ENCODE measurements at places on chromosomes 6 and 20. TPM values are rescaled to one million over a fixed set of nuclear protein-coding genes. Genes with fewer than 3 reads are reported as not detected.

Gene REV3L
- 101 TPM for total RNA-seq

Gene ZNF341
- total RNA-seq, result 2.7 TPM

Gene EDN3
- total RNA-seq, result 1.7 TPM

- DNase-seq, result no peak
These were observed 190.4 kb upstream of the ARG1 start for GRCh38 chr6:131382631-131383030.

DNA sequence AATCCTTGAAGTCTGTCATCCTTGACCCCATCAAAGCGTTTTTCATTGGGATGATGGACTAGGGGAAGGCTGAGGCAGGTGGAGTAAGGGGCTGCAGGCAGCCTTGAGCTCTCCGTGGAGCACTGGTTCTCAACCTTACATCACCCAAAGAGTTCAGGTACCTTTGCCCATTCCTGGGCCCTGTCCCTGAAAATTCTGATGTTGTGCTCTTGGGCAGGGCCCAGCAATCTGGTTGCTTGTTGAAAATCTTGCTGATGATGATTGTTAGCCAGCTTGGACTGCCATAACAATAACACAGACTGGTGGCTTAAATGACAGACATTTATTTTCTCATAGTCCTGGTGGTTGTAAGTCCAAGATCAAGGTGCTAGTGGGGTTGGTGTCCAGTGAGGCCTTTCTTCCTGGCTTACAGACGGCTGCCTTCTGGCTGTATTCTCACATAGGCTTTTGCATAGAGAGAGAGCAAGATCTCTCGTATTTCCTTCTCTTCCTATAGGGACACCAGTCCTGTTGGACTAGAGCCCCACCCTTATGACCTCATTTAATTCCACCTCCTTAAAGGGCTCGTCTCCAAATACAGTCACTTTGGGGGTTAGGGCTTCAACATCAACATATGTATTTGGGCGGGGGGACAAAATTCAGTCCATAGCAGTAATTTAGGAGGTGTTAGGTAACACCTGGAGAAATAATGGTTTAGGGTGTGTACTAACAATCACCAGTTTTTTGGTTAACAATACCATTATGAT, 104.9 kb downstream of the PLEKHG1 start:
- DNase-seq, result no peak

GRCh38 chr20:9149796-9150195, 80.9 kb downstream of the PLCB4 start:
- no peak for DNase-seq

DNA sequence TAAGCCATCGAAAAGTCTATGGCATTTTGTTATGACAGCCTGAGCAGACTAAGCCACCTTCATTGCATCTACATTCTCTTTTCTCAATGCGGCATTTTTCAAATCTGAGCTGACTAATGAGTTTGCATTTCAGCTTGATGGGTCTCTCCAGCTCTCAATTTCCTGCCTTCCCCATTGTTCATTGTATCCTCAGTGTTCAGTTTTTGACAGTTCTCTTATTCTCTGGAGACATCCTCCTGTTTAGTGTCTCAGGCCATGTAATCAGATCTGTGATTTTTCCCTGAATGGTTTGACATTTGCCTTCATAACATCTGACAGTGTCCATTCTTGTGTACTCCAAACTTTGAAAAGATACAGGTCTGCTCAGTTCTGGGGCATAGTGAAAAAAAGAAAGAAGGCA, 27.9 kb upstream of the MCM3 start:
- no peak for DNase-seq

Gene TTK
- 4.2 TPM for total RNA-seq

DNA sequence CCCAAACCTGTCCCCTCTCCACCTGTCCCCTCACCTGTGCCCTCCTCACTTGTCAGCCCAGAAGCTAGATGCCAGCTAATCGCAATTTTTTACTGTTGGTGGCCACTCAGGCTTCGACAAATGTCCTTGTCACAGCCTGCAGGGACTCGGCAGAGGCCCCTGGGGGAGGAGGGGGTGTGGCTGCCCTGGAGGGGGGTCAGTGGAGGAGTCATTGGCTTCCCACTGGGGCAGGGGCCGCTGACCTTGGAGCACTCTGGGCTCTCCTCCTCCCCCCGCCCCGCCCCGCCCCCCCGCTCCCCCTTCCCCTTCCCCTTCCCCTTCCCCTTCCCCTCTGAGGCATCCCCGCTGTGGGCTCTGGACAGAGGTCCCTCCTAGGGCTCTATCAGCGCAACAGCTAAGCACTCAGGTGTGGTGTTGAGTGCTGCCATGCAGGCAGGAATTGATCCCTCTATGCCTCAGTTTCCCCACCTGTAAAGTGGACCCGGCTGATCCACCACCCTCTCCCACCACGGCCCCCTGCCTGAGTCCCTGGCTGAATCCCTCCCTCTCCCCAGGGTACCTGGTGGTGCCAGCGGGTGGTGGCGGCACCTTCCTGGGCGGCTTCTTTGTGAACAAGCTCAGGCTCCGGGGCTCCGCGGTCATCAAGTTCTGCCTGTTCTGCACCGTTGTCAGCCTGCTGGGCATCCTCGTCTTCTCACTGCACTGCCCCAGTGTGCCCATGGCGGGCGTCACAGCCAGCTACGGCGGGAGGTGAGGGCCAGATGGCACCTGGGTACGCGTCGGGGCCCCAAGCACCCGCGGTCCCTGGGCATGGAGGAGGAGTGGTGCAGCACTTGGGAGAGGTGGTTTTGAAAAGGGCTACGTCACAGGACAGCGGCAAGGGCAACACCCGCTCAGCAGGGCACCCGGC, 23.8 kb downstream of the SLCO4A1 start:
- no peak for DNase-seq

- DNase-seq, result no peak
These were observed 186.8 kb downstream of the ARID1B start for GRCh38 chr6:156963712-156964700.

DNA sequence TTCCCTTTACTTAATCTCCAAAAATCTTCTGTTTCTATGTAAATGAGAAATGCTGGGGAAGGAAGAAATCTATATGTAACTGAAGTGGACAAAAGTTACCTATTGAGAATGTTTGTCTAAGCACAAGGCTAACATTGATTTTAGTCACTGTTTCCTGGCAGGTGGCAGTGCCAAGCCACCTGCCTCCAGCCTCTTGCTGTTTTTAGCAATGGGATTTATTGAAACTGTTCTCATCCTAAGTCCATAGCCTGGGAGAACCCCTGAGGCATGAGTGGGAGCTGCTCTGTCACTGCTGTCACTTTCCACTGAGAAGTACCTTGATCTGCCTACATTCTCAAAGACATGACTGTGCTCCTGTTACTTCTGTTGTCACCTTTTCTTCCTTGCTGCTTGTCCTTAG, 14.7 kb downstream of the ENPP3 start:
- no peak for DNase-seq

DNA sequence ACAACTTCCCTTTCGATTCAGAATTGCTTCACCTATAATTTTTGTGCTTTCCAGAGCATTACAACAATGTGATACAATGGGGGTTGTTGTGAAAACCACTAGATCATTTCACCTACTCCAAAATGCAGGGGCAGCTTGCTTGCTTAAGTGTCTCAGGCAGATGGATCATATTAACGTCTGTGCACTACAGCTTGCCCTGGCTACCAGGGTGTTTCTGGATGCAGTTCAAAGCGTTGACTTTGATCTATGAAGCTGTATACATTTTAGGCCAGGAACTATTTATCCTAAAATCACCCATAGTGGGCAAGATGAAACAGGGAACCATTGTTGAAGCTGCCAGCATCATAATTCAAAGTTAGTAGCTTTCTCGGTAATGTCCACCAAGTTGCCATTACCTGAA, 339.5 kb upstream of the HSF2 start:
- DNase-seq, result no peak

- no peak for DNase-seq
These were observed 6.5 kb downstream of the HIVEP2 start for GRCh38 chr6:142938510-142938909.

Gene MEP1A
- not detected for total RNA-seq

DNA sequence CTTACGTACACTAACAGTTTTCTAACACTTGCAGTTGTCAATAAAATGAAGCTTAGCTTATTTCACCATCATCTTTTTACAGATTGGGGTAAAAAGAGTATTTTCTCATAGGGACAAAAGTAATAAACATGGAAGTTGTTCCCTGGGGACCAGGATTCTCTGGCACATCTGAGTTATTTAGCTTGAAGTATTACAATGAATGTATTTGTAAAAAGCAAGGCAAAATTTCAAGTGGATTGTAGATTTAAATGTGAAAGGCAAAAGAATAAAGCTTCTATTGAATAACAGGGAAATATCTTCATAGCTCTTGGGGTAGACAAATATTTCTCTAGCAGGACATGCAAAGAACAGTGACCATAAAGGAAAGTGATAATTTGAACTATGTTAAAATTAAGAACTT, 260.0 kb upstream of the ECI2 start:
- DNase-seq, result no peak

DNA sequence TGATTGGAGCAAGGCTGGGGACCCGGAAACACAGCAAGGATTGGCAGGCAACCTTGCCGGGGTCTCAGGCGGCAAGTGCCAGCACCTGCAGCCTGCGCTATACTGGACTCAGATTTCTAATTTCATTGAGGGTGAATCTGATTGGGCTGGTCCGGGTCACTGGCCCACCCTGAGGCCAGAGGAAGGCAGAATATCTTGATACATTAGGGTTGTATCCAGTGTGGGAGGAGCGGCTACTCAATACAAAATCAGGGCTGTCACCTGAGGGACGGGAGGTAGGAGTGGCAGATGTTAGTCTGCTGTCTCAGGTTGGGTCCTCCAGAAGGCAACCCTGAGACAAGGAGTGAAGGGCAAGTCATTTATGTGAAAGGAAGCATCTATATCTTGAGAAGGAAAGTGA, 40.7 kb downstream of the BFSP1 start:
- DNase-seq, result no peak

DNA sequence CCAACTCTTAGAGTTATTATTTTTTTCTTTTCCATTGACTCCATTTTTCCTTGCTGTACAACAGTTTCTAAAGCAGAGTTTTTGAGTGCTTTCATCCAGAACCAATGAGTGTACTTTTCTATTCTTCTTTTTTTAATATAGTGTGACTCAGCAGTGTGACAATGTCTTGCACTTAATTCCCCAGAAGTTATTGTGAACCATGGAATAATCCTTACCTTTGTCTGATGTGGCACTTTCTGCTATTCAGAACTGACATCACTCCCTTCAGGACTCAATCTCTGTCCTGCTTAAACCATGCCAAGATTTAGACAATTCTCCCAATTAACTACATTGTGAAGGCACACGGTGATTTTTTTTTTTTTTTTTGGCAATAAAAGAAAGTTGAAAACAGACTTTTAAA, 41.5 kb downstream of the GRIK2 start:
- no peak for DNase-seq

DNA sequence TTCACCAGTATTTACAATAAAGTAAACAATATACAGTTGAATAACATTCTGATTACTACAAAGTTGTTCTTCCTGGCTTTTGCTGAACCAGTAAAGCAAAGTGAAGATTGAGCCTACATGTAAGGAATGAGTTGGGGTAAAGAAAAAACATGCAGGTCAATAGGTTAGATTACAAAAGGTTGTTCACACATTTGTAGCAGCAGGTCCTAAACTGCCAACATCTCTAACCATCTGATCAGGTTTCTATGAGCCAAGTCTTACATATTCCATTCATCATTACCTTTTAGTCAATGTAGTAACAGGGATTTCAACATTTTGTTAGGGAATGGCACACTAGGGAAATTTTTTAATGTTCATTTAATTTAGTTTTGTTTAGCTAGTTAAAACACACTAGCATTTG, 9.3 kb upstream of the CALHM6 start:
- DNase-seq, result no peak

Gene BHLHE23
- total RNA-seq, result not detected

Gene RSPH9
- 6.2 TPM for total RNA-seq

- DNase-seq, result no peak
These were observed 199.0 kb downstream of the SAMD5 start for GRCh38 chr6:147707524-147707923.

DNA sequence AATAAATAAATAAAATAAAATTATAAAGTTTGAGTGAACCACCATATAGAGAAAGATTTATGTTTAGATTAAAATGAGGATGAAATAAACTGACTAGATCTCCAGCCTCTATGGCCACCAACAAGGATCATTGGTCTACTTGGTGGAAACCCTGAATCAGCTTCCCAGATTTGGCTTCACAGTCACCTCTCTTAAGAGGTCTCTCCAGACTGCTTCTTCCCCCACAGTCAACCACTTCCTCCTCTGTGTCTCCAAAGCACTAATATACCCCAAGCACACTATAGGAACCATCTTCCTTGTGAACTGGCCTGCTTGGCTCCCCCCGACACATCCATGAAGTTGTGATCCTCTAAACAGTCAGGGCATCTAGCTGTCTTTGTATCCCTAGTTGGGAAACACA, 529.6 kb upstream of the RNF217 start:
- no peak for DNase-seq

Gene SSTR4
- not detected for total RNA-seq

All from occipital lobe (tissue), 3 donors.